Stimulated activated CD8-positive, alpha-beta memory T cell treated with anti-CD3 and anti-CD28 coated beads, Interleukin-7, amount 100 ng/mL, for 4 hours (primary cell): ENCODE measurements at places on chromosomes 1 and 21.

DNA sequence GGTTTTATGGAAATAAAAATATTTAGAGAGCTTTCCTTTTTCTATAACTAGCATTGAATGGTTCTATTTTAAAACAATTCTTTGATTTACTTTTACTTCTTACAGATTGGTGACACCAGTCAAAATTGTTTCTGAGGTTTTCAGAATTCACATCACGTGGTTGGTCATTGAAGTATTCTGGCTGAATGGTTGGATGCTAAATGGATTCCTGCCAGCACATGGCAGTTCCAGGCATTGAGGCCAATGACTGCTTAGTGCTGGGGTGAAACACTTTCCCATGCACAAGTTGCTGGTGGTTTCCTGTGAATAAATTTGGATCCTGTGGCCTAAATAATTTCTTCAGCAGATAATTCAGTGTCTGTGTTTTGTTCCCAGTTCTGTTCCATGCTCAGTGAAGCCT lies 20.6 kb downstream of the NCAM2 start:
- no peak for DNase-seq

DNA sequence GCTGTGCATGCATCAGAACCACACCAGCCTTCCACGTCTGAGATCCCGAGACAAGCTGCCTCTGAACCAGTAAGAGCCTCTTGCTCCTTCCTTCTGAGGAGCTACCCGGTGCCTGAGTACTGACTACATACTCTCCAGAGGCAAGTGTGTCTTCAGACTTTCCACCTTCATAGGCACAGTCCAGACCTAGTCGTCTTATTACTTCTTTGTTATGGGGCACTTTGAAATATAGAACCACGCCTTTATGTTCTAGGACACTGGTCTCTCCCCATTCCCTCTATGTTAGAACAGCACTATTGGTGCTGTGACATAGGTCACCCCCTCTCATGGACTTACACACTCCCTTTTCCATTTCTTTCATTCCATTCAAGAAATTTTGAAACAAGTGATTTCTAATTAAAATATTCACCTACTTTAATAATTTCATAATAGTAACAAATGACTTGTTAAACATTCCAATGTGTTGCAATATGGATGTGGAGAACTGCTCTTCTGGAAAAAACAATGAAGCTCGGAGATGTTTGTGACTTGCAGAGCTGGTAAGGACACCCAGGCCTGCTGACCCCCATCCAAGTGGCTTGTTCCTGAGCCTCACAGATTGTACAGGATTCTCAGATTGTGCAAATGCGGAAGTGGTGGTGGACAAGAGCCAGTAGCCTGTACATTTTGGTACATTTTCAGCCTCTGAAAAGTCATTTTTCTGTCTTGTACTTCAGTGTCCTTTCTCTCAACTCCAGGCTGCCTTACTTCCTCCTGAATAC lies 76.1 kb upstream of the SIPA1L2 start:
- DNase-seq: no peak

DNA sequence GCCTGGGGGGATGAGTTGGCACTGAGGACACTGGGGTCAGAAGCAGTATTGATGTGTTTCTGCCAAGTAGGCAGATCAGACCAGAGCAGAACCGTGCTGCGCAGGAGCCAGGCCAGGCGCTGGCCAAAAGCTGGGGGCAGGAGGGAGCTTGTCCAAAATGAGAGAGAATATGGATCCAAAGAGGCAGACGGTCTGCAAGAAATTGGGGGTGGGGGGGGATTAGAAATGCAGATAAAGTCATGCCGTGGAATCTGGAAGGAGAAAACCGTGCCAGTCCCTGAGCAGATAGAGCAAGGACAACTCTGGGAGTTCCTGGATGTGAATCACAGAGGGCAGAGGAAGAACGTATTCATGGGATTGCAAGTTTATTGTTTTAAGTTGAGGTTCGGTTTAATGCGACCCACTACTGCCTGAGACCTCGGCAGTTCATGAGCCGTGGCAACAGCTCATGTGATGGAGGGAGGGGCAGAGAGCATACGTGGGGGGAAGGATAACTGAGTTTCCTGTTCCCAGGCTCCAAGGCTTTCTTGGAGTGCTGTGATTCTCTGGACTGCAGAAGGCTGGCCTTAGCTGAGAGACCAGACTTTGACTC lies 224.0 kb downstream of the FGGY start:
- no peak for DNase-seq

GRCh38 chr1:217891966-217892365 lies 260.8 kb downstream of the SPATA17 start:
- no peak for DNase-seq

GRCh38 chr1:50419192-50419906 lies 3.9 kb downstream of the DMRTA2 start:
- DNase-seq: no peak

DNA sequence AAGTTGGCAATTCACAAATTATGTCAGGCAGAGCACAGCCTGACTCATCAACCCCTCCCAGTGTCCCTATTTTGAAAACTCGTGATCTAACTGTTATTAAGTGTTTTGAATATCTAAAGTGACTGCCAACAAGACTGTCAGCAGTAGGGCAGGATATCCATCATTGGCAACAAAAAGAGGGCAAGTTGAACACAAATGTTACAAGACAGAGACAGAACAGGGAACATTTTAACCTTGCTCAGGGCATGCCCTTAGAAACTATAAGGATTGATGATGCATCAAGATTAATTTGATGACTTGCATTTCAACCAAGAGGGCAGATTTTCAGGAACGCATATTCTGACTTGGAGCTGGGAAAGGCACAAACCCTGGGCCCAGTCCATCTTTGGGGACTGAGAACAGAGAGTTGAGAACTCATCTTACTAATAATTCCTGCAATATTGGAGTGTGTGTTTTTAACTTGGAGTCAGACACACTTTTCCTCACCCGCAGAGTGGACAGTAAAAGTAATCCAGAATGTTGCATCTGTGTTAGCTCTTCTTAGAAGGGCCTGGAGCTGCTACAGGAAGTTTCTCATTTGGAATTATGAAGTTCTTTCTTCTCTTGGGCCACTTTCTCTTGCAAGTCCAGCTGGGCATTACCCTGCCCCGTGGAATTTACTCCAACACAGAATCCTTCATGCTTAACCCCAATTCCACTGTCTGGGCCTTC lies 317.2 kb downstream of the LTN1 start:
- DNase-seq: no peak

DNA sequence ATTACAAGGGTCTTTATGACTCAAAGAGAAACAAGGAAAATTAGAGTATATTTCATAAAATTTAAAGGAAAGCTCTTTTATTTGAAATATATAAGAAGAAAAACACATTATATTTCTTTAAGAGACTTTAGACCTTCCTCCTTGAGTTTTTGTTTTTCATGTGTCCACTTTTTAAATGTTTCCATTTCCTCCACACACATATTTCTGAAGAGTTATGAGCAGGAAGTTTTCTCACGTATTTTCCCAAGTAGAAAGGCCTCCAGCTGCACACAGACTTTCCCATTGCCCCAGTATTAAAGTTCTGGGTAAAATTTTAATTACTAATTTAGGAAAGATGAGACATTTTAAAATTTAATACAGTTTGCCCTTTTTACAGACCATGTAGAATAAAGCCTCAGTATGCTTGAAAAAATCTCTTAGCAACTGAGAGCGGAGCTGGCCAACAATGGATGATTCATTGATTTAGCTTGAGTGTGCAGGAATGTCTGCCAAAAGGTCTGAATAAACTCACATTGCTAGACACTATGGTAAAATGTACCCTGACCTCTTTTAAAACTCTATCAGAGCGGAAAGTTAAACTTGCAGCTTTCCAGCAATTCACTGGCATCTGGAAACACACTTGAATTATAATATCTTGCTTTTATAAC lies 57.9 kb downstream of the DDAH1 start:
- DNase-seq: no peak

DNA sequence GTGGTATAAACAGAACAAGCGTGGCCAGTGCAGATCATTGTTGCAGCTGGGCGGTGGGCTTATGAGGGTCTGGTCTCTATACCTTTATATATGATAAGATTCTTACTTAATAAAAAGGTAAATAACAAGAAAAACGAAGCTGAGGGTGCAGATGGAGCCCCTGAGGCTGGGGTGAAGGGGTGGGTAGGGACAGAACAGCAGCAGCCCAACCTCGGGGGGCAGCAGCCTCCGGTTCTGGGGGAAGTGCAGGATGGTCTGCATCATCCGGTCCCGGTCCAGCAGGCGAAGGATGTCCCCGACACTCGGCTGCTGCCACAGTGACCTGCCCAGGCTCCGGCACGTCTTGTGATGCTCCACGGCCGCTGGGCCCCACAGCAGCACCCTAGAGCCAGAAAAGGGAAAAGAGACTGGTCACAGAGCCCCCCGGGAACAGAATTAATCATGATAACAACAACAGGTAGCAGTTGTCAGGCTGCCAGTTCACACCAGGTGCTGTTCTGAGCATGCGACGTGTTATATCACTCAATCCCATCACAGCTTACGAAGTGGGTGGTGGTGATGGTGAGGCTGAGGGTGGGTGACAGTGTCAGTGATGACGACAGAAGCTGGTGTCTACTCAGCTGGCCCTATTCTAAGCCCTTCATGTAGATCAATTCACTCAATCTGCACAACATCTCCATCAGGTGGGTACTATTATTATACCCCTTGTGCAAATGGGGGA lies 35.5 kb downstream of the MRAP start:
- no peak for DNase-seq

GRCh38 chr1:83115785-83116184 lies 883.1 kb downstream of the TTLL7 start:
- DNase-seq: no peak

DNA sequence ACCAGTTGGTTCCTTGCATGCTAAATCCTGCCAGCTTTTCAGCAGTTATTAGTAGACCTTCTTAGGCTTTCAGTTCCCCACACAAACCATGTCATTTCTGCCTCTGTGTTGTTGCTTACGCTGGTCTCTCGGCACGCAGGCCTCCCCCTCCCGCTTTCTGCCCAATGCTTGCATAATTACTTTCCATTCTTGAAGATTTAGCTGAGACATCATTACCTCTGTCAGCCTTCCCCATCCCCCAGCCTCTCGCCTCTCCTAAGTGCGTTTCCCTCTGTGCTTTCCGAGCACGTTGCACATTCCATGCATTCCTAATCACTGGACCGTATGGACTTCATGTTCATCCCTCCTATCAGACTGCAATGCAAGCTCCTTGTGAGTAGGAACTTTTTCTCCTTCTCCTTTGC lies 26.8 kb downstream of the TSHB start:
- no peak for DNase-seq

DNA sequence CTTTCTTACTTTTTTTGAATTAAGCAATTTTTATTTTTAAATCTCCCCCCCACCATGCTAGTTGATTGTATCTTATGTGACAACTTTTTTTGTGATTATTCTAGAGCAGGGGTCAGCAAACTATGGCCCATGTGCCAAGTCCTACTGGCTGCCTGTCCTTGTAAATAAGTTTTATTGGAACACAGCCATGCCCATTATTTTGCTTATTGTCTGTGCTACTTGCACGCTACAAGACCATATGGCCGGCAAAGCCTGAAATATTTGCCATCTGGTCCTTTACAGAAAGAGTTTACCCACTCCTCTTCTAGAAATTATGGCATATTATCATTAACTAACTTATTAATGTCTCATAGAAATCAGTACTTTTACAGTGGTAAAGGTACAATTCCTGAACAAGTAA lies 51.7 kb downstream of the AK5 start:
- DNase-seq: no peak
